ENCODE measurements at places on chromosomes 11 and 22.

DNA sequence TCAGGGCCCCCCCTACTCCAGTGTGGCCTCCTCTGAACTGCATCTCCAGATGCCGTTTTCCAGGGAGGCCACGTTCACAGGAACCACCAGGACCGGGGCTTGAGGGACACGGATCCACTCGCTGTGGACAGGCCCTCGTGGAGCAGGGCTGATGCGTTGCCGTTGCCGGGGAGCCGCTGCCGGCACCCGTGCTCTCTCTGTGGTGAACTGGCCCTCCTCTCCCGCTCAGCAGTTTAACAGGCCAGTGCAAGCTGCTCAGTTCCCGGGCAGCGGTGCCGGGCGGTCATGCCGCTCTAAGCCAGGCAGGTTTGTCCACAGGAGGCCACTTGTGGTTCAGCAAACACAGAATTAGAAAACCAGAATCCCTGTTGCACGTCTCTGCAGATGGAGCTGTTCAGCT lies 301.6 kb downstream of the TBC1D22A start:
- no peak for DNase-seq

- no peak for DNase-seq
These were observed 43.2 kb downstream of the OR4C45 start for GRCh38 chr11:50075856-50076255.

DNA sequence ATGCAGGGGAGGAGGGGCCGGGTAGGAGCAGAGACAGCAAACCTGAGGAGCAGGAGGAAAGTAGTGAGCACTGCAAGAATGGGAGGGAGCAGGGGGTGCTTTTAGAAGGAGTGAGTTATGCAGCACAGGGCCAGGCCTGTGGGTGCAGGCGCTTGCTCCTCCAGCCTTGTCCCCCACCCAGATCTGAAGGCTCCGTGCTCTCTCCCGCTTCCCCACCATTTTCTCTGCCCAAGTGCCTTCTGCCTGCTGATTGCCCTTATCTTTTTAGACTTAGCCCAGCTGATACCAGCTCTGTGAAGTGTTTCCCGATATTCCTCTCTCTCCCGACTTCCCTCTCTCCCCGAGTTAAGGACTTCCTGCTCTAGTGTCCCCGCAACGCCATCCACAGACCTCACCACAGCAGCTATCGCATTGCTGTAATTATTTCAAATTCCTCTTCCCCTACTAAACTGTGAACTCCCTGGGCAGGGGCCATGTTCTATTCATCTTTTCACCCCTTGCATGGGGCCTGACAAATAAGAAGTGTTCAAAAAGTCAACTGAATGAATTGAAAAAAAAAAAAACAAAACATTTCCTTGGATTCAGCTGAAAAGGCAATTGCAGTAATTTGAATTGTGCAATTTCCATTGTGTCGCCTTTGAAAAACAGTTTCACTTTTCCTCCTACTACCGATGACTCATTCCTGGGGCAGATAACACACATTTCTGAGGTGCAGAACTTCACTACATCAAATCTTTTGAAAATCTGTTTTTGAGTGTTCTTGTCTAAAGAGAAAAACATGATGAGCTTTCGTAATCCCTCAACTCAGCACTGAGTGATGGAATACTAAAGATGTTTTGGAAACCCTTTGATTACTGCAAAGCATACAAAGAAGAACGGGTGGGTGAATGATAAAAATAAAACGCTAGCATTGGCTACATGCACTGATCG lies 69.7 kb upstream of the BMAL1 start:
- peak; percentile 9 for DNase-seq

- DNase-seq: no peak
These were observed 59.4 kb upstream of the CHRM4 start for GRCh38 chr11:46450846-46451477.

GRCh38 chr22:29190918-29191317 lies 14.8 kb upstream of the EMID1 start:
- DNase-seq: no peak

DNA sequence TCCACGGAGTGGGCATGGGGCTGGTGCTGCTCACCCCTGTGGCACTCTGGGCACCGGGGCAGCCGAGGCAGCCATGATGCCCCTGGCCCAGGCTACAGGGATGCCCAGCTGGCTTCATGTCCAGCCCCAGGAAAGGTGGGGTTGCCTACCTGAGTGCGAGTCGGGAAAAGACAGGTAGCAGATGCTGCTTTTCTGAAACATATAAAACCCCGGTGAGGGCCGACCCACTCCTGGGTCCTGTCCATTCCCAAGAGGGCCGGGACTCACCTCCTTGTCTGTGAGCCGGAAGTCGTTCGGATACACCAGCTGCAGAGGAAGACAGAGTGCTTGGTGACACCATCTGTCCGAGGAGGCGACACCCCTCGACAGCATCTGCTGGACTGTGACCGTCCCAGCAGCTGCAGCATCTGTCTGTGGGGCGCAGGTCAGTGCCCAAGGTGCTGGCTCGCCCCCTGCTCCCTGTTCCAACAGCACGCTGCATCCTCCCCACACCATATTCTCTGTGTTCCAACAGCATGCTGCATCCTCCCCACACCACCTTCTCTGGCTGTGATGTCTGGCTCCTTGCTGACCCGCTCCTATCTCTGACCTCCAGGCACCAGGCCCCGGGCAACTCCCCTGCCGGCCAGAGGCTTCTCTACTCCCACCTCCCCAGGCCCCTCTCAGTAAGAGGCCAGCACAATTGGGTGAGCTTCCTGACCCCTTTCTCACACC lies 8.0 kb downstream of the DENND6B start:
- DNase-seq: peak; percentile 18

DNA sequence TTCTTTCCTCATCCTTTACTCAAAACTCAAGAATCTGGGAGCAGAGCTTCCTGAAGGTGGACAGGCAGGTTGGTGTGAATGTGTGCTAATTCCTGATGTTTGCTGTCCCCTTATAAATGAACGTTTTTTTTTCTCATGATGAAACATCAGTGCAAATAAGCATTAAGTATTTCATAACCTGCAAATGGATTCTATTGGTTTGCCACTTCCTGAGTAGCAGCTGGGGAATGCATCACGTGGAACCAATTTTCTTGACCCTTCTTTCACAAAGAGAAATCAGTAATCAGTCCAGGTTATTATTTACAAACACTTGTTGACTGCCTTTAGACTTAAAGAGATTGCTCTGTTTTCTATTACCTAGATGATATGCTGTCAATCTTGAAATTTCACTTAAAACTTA lies 40.1 kb upstream of the SCN3B start:
- no peak for DNase-seq

DNA sequence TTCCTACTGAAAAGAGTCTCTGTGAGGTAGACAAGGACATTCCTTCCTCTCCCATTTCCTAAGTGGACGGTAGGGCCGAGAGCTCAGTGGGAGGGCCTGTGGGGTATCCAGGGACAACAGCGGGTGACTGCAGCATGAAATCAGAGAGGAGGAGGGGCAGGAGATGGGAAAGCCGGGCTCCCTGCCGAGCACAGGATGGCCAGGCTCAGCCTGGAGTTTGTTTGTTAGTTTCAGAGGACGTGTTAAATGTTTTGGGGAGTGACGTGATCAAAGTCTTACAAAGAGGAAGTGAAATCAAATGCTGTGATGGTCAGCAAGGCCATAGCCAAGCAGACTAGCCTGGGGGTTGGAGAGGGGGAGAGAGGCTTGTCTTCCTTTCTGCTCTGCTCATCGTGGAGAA lies 152.7 kb downstream of the ADAMTS15 start:
- no peak for DNase-seq

DNA sequence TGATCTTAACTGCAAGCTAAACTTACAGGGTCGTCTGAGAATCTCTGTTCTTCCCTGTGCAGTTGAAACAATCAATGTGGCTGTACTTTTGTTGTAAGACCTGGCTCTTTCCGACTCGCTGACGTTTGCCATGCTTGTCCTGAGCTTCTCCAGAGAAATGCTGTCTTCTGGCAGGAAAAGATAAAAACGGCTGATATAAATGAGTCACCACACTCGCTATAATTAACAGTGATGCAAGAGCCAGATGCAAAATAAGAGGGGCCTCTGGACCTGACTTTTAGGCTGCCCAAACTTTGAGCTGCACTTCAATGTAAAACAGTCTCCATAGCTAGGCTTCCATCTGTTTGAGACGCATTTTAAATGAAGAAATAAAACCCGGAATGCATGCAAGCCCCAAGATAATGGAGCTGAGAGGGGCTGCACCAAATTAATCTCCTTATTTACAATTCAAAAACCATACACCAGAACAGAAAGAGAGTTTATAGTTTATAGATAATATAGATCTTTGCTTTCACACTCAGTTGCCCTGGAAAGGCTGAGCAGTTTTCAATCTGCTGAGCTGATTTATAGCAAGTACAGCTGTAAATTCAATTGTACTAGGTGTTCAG lies 48.5 kb downstream of the WT1 start:
- DNase-seq: no peak

DNA sequence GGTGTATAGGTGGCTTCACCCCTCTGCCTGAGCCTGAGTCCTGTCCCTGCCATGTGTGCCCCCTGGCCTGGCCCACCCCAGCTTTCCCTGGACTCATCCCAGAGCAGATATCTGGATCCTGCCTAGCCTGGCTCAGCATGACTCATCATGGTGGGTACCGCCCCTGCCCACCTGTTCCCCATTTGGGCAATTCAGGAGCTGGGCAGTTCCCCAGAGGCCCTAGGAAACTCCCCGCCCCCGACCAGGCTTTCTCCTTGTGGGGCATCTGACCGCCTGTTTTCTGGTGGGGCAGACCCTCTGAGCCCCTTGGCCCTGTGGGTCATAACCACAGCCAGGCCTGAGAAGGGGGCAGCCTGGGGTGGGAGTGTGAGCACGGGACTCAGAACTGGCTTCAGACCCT lies 4.4 kb downstream of the TSPO start:
- DNase-seq: no peak

DNA sequence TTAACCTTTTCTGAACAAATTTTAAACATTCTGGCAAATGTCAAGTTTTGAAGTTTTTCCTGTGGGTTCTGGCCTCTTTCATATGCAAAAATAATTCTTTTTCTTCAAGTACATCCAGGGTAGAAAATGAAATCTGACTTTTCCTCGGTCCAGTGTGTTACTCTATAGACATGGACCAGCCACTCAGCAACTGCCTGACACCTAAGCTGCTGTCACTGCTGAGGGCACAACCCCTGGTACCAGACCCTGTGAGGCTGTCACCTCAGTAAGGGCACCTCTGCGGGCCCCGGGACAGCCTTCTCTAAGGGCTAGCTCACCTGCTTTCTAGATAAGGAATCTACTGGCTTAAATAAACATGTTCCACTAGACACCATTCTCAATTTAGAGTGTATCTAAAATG lies 33.8 kb downstream of the PPIL2 start:
- no peak for DNase-seq

GRCh38 chr22:47090591-47091245 lies 328.3 kb downstream of the TBC1D22A start:
- no peak for DNase-seq

DNA sequence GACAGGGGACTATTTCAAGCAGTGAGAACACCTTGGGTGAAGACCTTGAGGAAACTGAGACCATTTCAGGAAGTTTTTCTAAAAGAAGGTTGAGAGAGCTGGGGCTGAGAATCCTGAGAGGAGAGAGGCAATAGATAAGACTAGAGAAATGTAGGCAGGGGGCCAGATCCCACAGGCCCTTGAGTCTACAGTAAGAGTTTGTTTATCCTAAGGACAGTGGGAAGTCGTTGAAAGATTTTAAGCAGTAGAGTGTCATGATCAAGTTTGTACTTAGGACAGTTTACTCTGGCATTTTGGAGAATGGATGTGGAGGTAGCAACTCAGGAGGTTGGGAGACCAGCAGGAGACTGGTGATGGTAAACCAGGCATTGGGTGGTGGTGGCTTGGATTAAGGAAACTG lies 17.1 kb downstream of the HSD17B12 start:
- no peak for DNase-seq

DNA sequence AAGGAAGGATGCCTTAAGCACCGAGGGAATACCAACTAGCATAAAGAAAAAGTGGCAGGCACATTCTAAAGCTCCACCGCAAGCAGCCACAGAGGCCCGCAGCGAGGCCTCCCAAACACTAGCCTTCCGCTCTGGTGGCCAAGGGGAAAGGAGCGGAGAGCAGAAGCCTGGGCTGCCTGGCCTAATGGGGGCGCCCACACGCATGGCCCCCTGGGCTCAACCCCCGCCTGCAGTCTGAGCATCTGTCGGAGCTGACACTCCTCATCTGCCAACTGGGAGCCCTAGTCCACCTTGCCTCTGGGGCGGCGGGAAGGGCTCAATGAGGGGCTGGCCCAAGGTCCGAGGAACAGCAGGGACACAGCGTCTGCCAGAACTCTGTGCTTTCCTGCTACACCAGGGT lies 50.1 kb upstream of the WNT11 start:
- no peak for DNase-seq

DNA sequence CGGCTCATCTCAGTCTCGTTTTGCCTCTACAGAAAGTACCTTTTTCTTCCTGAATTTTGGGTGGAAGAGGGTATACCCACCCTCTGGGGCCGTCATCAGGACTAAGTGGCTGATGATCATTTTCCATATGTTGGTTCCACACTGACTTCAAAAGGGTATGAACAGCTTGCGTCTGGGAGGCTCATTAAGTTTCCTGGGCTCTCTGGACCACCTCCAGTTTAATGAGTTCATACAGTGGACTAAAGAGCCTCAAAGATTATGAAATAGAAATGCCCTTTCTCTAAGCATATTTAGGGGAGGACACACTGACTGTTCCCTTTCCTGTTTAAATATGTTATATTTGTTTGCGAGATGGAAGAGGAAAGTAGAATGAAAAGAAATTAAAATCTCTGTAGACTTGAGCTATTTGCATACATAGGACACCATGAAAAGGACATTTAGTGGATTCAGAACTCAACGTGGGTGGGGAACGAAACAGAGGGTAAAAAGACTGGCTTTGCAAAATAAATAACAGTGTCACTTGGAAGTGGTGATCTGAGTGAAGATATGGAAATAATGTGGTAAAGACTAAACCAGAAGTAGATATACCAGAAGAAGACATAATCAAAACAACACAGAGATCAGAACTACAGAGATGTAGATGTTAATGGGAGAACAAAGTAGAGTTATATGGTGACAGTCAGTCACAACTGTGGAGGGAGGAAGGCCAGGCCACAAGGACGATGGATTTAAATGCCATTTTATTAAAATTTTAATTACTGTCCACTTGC lies 18.7 kb downstream of the LDLRAD3 start:
- DNase-seq: no peak

DNA sequence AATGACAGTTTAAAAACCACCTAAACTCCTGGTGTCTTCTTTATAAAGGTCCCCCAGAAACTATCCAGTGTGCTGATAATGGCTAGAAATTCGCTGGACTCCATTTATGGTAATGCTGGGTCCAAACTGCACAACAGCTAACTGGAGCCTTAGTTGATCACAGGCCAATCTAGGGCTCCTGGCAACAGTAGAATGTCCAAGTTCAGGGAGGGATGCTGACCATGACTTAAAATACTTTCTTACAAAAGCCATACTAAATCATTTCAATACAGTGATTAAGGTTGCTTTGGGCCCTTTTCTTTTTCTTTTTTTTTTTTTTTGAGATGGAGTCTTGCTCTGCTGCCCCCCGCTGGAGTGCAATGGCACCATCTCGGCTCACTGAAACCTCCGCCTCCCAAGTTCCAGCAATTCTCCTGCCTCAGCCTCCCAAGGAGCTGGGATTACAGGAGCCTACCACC lies 14.5 kb upstream of the GAB2 start:
- no peak for DNase-seq
